GM23248 (cell line): ENCODE measurements at places on chromosomes 3 and 15.
A peak's percentile ranks its signal among the peaks of the same experiment; 100 is the strongest.

GRCh38 chr3:69725994-69726571 lies 13.2 kb upstream of the MITF start:
- DNase-seq, result no peak

DNA sequence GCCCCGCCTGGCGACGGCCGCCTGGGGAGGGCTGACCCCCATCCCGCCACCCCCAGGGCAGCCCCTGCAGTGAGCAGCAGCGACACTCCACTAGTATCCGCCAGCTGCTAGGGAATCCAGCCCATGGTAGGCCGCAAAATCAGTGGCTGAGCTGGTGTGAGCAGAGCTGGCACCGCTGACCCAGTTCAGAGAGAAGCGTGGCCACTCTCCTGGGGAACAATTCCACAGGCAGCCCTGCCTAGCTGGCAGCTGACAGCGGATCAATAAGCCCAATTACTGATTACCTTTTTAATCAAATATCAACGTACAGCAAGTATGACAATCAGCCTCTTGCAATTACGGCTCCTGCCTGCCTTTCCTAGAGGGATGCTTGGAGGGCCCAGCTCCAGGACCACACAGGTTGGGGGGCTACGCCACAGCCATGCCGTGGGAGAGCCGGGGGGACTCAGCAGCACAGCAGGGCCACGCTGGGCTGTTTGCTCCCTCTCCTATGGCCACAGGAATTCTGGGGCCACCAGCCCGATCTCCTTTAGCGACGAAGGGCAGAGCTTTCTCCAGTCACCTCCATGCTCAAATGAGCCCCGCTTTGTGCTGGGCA lies 13.9 kb downstream of the DNAJB8 start:
- no peak for DNase-seq

DNA sequence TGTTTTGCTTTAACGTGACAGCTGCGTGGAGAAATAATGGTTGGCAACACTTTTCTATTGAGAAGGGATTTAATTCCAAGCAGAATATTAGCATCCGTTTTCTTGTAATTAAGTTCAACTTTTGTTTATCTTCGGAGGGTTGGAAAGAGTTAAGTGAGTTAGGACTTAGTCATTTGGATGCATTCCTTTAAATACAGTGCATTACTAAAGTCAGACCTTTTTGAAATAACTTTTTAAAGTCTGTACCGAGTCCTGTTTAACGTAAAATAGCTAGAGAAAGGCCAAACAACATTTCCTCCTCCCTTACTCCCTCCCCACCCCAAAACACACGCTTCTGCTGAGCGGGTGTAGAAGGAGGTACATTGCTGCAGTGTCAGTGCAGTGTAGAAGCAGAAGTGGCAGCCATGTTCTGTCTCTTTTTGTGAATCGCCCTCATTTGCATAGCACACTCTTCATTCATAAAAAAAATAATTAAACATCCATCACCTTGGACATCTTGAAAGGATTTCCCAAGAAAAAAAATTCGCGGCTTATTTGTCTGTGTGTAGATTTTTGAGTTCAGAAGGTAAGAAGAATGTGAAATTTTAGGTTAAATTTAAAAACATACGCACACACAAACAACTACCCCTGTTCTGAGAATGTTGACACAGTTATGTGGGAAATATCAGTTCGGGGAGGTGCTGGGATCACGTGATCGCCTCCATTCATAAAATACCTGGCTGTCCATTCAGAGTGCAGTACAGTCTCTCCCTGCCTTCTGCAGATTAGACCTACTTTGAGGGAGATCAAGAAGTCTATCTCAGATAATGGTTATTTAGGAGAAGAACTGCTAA lies 1.6 kb downstream of the SPRED1 start:
- DNase-seq, result peak; percentile 77

DNA sequence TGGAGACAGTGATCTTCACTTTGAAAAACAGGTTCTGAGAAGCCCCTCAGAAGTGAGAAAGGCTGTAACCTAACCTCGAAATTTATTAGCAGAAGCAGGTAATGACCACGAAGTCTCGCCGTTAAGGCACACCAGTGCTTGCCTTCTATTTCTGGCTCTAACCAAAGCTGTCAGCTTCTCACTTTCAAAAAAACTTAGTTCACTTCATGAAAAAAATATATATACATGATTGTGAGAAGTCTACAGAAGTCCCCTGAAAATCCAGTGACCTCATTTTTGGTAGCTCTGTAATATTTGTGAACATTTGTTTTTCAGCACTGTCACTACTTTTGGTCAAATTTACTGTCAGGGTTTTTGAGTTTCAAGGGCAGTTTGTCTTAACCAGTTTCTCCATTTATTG lies 19.1 kb upstream of the AKAP13 start:
- DNase-seq, result no peak

DNA sequence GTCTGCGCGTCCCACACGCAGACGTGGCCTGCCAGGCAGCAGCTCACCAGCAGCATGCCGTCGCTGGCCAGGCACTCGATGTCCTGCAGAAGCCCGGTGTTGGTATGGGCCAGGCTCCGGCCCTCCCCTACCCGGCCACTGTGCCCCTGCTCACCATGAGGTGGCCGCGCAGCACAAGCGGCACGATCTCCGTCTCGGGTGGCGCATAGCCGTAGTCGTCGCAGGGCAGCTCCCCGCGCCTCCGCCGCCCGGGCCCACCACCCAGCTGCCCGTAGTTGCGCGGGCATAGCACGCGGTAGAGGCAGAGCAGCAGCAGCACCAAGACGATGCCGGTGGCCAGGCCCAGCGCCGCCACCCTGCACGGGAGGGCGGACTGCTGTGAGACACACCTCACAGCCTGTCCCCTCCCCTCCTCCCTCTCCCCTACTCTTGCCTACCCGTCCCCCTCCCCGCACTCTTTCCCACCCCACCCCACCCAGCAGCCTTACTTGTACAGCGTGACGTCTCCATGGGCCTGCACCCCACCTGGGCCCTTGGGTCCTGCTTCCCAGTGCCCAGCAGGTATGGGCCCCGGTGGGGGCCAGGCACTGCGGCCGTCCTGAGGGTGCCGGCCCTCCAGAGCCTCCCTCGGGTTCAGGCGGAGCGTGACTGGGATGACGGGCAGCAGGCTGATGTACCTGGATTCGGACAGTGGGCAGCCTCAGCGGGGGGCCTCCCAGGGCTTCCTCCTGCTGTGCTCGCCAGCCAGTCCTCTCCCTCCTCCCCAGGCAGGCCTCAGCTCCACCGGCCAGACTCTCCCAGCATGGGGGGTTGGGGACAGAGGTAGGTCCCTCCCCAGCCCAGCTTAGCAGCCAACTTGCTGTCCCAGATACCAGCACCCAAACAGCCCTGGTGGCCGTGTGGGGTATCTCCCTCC lies 37.6 kb downstream of the PTPN23 start:
- DNase-seq, result no peak

- peak; percentile 90 for DNase-seq
These were observed 158.7 kb downstream of the USP13 start for GRCh38 chr3:179811321-179812095.
